ENCODE measurements at places on chromosomes 2 and 18. TPM values are rescaled to one million over a fixed set of nuclear protein-coding genes. Genes with fewer than 3 reads are reported as not detected.

GRCh38 chr2:186641132-186641806, 51.4 kb downstream of the ITGAV start:
- DNase-seq, result no peak

- DNase-seq, result no peak
Observed at GRCh38 chr2:173511357-173511756, 156.7 kb downstream of the CDCA7 start.

- no peak for DNase-seq
Observed at GRCh38 chr2:180910831-180911665, 69.4 kb upstream of the UBE2E3 start.

TACR1 gene
- not detected for total RNA-seq

DNA sequence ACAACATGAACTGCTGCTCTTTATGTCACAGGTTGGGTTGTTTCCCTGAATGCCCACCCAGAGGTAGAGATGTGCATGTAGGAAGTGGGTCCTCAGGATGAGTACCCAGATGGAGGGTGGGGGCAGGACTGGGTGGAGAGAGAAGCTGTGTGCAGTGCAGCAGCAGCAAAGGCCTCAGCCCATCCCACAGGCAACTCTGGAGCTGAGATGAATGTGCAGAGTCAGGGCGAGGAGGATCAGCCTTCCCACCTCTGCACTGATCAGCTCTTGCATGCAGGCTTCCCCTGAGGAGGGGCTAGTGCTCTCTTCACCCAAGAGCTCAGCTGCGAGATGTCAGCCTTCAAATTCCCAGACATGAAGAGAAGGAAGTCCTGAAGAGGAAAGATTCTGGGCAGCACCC, 326.2 kb upstream of the RAB6C start:
- DNase-seq, result no peak

DNA sequence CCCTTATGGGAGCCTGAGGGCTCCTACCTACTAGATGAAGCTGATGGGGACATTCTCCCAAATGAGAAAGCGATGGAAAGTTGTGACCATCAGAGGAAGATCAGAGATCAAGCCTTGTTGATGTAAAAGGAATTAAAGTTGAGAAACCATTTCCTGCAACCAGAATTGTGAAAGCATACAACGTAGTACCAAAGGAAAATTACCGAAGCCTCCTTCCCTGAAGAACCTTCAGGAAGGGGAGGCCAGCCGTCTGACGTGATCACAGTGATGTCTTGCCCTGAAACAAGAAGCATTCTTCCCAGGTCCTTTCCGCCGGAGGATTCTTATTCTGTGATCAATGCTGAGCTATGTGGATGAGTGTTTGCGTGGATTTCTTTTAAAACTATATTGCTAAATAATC, 211.6 kb upstream of the TNP1 start:
- no peak for DNase-seq

IFIH1 gene
- total RNA-seq, result 8.7 TPM

DNA sequence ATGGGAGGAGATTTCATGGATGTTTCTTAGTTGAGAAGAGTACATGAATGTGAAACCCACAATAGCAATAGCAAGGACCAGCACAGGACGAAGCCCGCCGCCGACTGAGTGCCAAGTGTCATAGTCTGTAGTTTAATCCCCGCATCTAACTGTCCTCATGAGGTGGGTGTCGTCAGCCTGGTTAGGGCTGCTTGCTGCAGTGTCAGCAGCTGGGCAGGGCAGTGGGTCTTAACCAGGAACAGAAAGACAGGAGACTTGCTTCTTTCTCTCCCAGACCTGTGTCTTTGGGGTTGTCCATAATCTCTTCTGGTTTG, 146.6 kb downstream of the VAPA start:
- no peak for DNase-seq

DNA sequence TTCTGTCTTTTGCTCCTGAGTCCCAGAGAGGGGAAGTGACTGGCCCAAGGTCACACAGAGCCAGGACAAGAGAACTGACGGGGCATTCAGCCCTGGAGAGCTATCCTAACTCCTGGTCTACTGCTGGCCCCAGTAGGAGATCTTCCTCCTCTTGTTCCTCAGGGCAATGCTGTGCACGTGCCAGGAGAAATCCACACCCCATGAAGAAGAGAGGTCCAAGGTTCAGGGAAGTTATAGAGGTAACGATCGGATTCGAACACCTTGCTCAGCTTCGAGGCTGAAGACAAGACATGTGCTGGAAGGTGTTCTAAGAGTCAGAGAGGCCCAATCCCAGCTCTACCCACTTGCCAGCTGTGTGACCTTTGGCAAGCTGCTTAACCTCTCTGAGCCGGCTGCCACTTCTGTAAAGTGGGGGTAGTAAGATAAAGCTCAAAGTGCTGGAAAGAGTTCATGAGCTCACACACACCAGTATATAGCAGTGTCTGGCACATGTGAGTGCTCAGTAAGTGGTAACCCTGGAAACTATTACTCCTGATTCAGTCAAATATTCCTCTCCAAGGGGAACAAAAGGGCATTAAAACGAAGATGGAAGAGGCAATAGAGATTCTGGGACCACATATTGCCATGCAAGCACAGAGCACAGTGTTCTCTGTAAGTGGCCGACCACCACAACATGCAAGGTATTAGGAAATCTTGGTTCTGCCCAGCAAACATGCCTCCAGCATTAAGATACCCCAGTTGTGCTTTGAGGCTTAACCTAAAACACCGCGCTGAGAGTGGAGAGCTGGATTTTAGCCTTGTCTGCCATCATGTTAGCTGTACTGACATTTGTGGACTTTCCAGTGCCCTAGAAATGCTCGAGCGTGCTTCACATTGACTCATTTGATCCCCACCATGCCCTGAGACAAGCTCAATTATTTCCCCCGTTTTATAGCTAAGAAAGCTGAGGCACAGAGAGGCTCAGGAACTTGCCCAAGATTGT, 25.6 kb downstream of the SERTAD2 start:
- no peak for DNase-seq

DNA sequence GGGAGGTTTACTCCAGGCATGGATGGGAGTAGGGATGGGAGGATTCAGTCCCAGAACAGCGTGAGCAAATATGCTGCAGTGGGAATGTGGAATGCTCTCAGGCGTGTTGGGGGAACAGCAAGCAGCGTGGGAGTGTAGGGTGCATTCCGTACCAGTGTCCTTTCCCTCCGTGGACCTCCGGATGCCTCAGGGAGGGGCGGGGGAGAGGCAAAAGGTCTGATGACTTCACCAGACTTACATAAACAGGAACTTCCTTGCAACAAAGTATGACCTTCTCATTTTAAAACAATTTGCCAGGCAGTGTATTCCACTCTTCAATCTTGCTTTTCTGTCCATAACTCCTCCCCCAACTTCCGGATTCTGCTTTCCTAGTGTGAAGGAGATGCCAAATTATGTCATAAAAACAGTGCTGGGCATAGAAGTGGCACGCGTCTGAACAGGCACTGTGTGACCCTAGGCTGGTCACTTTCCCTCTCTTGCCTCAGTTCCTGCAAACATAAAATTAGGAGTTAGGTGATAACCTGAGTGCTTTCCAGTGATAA, 36.9 kb downstream of the RPL37A start:
- DNase-seq, result no peak

- no peak for DNase-seq
Observed at GRCh38 chr2:60529785-60530627, 23.4 kb downstream of the BCL11A start.

GRCh38 chr2:134099273-134099672, 154.6 kb upstream of the MGAT5 start:
- no peak for DNase-seq

GRCh38 chr2:165494573-165494972, 25.1 kb downstream of the CSRNP3 start:
- DNase-seq, result no peak
